Activated naive CD4-positive, alpha-beta T cell treated with anti-CD3 and anti-CD28 coated beads, Interleukin-2, amount 50 U/mL, for 72 hours (primary cell): ENCODE measurements at places on chromosomes 11 and 22. TPM values are rescaled to one million over a fixed set of nuclear protein-coding genes. Genes with fewer than 3 reads are reported as not detected.

GRCh38 chr11:96708219-96708878, 318.5 kb downstream of the JRKL start:
- no peak for DNase-seq

DNA sequence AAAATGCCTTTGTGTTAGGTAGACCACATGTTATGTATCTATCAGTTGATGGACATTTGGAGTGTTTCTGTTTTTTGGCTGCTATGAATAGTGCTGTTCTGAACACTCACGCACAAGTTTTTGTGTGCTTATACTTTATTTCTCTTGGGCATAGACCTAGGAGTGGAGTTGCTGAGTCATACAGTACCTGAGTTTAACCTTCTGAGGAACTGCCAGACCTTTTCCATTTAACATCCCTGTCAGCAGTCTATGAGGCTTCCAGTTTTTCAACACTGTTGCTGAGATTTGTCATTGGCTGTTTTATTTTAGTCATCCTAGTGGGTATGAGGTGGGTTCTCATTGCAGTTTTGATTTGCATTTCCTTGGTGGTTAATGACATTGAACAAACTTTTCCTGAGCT, 4.4 kb downstream of the CTTN start:
- DNase-seq: no peak

GRCh38 chr11:63845303-63845702, 6.4 kb downstream of the MARK2 start:
- DNase-seq: no peak

The RFPL2 gene
- not detected for total RNA-seq
